Activated T-cell treated with anti-CD3 and anti-CD28 coated beads, Interleukin-2, amount 50 U/mL, for 24 hours (primary cell): ENCODE measurements at places on chromosomes 12 and 14.

GRCh38 chr12:40745386-40745785, 53.1 kb downstream of the CNTN1 start:
- no peak for DNase-seq

DNA sequence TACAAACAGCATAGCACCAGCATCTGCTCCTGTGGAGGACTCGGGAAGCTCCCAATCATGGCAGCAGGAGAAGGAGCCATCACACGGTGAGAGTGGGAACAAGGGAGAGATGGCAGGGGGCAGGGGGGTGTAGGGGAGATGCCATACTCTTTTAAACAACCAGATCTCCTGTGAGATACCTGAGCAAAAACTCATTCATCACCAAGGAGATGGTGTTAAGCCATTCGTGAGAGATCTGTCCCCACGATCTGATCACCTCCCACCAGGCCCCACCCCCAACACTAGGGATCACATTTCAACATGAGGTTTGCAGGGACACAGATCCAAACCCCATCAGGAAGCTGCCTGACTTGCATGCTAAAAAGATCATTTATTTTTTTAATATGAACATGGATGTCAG, 499.3 kb downstream of the TMEM132D start:
- DNase-seq, result no peak

DNA sequence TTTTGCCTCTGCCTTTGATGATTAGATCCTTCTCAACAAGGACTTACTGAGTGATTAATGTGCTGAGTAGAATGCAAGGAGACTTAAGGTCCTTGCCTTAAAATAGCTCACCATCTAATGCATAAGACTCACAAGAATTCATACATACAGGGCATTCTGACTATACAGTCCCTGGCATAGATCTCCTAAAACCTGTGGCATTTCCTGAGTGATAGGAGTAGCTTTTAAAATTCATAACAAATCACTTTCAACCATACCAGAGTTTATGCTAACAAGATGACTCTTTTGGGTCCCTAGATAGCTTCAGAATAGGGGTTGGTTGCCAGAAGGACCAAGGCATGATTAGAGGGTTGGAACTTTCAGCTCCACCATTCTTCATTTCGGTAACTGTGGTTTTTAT, 48.8 kb downstream of the STXBP6 start:
- no peak for DNase-seq

- no peak for DNase-seq
Measured at GRCh38 chr12:111401167-111401605, 4.5 kb upstream of the SH2B3 start.

DNA sequence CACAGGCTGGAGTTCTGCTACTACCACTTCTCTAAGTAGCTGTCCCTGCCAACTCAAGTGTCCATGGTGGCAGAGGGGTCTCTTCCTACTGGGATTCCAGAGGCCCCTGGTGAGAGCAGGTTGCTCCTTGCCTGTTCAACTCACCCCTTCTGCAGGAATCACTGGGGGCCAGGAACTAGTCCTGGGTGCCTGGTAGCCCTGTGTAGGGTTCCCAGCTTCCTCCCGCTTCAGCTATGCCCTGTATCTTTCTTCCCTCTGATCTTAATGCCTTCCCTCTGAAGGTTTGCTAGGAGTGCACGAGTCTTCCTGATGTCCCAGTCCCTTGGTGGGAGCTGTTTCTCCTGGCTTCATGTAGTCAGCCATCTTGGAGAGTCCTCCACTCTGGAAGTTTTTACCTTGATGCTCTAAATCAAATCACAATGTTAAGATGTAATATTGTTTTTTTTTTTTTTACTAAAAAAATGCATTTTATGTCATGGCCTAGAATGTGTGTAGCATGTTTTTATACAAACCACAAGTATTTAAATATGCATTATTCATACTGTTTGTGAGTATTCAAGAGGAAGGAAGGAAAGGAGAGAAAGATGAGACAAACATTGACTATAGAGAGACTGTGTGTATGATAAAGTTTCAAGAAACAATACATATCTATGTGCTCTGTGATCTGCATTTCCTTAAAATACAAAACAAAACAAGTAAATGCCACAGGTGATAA, 54.7 kb downstream of the FRS2 start:
- DNase-seq, result no peak

DNA sequence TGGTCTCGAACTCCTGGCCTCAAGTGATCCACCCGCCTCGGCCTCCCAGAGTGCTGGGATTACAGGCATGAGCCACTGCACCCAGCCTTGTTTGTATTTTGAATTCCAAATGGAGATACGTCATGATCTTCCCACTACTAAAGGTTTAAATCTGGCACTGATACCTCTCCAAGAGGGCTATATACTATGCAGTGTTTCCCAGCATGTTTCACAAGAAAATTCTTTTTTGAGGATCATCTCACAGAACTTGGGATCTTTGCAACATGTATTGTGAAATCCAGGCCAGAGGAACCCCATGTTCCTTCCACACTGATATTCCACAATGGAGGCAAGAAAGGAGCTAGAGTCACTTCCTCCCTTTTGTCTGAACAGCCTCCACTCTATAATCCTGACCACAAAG, 112.7 kb downstream of the NT5DC3 start:
- DNase-seq, result no peak
